Amniotic epithelial cell (primary cell): ENCODE measurements at places on chromosomes 2 and 18.

DNA sequence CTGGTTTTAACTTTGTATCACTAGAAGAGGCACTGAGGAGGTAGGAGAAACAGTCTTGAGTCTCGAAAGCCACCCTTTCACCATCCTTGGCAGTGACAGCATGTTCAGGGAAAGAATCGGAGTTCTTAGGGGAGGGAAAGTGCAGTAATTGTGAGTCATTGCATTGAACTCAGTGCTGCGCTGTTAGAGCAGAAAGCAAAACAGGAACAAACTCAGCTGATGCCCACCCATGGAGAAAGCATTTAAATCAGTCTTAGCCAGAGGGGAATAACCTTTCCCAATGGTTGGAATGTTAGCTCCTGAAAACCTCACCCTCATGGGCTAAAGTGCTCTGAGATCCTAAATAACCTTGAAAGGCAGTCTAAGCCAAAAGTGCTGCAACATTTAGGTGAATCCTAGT, 845.6 kb upstream of the CNTNAP5 start:
- DNase-seq, result no peak

DNA sequence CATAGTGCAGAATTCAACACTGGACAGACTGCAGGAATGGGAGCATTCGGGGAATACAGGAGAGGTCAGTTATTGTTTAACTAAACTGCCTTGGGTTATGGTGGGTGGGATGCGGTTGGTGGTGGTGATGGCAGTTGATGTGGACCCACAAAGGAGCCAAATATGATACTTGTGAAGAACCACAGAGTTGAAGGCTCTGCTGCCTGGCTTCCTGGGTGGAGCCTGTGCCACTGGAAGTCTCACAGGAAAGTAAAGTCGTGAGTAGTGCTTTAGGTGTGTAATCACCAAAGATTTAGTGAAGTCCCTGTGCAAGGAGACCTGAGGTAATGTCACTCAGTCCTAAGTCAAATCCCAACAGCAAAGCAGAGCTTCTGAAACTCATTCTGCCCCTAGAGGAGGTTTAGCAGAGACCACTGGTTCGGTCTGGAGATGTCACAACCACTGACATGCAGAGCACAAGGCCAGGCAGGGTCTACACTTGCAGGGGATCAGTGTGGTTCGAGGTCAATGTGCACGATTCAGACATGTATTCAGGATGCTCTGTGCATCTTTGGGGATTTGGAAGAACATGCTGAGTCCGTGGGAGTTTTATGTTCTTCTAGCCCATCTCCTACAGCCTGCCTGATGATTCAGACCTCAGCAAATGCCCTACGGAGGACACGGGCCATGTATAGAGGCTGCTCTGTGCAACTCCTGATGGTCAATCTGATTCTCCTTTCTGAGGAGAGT, 1150.9 kb downstream of the RPIA start:
- no peak for DNase-seq

DNA sequence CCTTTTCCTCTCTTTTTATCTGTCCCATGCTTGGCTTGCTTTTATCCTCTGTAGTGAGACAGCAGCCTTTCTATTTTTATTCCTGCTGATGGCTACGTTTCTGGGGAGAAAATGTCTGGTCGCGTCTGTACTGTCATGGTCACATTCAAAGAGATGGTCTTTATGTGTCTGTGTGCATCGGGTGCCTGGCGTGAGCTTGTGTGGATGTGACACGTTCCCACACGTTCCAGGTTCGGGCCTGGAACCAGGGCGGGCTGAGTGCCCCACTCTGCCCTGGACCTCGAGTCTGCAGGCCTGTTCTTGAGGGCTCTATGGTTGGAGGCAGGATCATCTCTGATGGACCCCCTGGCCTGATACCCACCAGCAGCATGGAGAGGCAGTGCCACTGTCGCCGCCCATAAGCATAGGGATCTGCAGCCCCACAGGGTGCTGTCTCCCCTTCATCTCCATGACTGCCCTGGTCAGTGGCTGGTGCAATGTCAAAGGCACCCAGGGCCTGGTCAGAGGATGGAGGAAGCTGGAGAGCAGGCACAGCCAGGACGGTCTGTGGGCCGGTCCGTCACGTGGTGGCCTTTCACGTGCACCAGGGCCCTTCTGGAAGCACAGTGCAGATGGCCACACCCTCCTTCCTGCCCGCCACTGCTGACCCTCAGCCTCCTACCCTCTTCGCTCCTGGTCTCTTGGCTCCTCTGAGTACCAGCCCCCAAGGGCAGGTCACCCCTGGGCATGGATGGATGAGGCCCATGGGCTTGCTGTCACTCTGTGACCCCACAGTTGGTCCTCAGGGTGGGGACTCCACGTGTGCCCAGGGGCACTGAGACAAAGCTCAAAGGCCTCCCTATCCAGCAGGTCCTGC, 149.2 kb upstream of the TWIST2 start:
- DNase-seq, result no peak

GRCh38 chr18:21366896-21367295, 124.9 kb downstream of the GREB1L start:
- no peak for DNase-seq

DNA sequence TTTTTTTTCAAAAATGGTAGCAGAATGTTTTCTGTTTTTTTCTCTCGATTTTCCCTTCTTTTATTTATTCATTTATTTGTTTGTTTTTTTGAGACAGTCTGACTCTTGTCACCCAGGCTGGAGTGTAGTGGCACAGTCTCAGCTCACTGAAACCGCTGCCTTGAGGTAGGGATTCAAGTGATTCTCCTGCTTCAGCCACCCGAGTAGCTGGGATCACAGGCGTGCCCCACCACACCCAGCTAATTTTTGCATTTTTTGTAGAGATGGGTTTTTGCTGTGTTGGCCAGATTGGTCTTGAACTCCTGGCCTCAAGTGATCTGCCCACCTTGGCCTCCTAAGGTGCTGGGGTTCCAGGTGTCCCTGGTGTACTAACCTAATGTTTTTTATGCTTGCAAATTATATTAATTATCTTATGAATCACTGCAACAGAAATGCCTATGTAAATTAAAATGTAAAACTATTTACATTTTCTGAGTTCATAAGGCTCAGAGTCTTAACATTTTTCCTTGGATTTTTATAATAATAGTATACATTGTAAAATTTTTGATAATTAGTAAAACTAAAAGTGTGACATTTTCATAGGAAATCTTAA, 19.2 kb downstream of the MTA3 start:
- no peak for DNase-seq

GRCh38 chr2:224747765-224748164, 31.6 kb upstream of the CCDC195 start:
- no peak for DNase-seq

- DNase-seq, result no peak
These were observed 7.6 kb upstream of the SNED1 start for GRCh38 chr2:240990726-240991377.
